NCI-H1436 treated with DMSO at 0.1 percent for 48 hours (cell line): ENCODE measurements at places on chromosomes 12 and 14.

- DNase-seq = peak; percentile 22
Observed at GRCh38 chr12:8687846-8688601, 9.8 kb upstream of the RIMKLB start.

GRCh38 chr14:31090883-31091764, 64.9 kb upstream of the STRN3 start:
- no peak for DNase-seq

- DNase-seq = no peak
Observed at GRCh38 chr12:39868328-39868725, 237.6 kb downstream of the SLC2A13 start.

- no peak for DNase-seq
Observed at GRCh38 chr14:84785996-84786395, 743.9 kb upstream of the FLRT2 start.

DNA sequence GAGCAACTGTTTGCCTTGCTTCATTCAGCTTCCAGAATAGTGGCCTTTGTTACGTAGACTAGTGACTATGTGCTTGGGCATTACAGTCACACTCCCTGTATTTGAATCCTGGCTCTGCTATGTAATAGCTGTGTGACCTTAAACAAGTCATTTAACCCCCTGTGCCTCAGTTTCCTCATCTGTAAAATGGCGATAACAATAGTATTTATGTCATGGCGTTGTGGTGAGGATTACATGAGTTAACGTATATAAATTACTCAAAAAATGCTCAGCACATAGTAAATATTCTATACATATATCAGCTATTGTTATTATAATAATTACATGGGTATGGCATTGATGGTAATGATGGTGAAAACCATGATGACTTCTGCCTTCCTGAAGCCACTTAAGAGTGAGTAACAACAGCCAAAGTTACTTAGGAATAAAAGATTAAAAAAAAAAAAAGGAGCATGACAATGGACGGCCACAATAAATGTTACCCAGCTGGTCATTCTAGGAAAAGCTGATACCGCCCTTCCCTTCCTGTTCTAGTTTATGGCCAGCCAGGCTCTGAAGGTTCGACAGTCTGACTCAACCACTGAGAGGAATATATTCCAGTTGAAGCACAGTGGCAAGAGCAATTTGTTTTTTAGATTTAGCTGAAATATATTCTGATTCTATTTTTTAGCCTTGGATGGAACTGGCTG, 9.9 kb upstream of the ADIPOR2 start:
- no peak for DNase-seq

DNA sequence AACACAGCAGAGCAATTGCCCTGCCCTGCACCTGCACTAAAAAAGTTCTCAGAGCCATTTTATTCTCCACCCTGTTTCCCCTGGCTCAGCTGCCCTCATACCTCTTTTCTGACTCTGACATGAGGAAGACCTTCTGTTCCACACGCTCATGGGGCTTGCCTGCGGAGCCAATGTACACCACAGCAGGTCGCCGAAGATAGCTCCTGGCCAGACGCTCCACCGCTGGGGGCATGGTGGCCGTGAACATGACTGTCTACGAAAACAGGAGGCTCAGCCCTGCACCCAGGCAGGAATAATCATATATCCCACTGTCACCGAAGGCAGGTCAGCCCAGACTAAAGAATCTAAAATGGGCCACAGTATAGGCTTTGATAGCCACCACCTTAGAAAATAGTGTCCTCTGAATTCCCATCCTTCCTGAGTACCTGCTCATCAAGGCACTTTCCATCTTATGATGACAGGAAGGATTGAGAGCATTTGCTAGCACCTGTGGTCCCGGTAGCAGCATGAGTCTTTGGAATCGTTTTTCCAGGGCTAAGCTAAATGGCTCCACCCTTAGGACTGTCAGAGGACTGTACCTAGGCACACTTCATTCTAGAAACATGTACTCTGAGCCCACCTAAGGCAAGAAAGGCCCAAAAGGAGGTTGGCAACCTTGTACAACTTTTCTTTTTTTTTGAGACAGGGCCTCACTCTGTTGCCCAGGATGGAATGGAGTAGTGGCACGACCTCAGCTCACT, 14.2 kb downstream of the CACNB3 start:
- DNase-seq = no peak

- DNase-seq = no peak
Observed at GRCh38 chr12:9237286-9237685, 29.1 kb upstream of the PZP start.

DNA sequence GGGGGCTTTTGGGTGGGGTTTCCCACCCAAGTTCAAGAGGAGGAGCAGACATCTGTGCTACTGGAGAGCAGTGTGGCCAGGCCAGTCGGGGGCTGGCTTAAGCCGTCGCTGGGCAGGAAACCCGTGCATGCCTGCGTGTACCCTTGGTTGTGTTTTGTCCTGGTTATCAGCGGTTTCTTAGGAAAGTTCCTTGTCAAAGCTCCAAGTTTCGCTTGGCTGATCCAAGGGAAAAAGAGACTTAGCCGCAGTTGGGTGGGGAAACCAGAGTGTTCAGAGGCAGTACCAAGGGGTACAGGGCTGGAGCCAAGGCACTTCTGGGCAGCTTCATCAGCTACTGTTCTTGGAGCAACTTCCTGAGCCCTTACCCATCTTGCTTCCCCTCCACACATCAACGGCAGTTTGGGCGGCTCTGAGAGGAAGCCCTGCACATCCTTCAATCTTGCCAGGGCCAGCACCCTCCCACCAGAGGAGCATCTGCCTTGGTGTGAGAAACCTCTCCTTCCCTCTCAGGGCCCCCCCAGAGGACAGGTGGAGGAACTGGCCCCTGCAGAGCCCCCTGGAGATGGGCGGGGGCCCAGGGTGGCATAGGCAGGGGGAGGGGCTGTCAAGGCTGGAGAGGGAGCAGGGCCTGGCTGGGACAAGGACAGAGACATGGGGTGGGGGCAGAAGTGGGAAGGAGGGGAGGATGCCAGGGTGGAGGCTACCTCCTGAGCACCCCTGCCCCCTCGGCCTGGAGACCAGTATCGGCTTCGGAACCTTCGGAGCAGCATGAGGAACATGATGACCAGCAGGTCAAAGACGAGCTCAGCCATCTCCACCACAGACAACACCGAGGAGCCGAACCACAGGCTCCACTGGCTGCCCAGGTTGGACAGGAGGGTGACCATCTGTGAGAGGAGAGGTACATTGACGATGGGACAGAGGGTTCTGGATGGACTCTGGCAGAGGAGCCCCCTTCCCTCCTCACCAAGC, 5.8 kb upstream of the TNFRSF1A start:
- DNase-seq = no peak

GRCh38 chr12:128671528-128672042, 152.2 kb downstream of the SLC15A4 start:
- no peak for DNase-seq

DNA sequence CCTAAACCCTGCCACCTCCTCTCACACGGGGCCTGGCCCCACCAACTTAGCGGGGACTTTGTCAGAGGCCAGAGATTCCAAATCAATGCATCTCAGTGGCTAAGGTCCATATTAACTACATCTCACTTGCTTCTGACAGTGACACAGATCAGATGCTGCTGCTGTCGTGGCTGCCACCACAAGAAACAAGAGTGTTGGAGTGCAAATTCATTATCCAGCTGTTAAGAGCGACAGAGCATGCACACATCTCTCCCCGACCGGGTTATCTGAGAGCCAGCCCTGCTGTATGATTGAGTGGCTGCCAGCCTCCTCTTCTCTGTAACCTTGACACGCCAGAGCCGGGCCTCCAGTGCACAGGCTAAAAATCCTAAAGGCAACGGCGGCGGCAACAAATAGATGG, 40.2 kb downstream of the SPRING1 start:
- no peak for DNase-seq

DNA sequence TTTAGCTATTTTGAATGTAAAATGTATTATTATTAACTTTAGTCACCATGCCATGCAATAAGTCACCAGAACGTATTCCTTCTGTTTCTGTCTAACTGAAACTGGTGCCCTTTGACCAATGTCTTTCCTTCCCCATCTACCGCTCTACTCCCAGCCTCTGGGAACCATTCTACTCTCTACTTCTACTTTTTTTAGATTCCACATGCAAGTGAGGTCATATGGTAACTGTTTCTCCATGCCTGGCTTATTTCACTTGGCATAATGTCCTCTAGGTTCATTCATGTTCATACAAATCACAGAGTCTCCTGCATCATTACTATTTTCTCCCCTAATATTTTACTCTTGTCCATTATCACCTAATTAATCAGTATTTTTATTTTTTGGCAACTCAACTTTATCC, 160.1 kb downstream of the TMX1 start:
- no peak for DNase-seq

- DNase-seq = no peak
Observed at GRCh38 chr14:91369628-91370445, 47.8 kb downstream of the CCDC88C start.

- DNase-seq = no peak
Observed at GRCh38 chr12:96208801-96209549, 14.8 kb downstream of the ELK3 start.

DNA sequence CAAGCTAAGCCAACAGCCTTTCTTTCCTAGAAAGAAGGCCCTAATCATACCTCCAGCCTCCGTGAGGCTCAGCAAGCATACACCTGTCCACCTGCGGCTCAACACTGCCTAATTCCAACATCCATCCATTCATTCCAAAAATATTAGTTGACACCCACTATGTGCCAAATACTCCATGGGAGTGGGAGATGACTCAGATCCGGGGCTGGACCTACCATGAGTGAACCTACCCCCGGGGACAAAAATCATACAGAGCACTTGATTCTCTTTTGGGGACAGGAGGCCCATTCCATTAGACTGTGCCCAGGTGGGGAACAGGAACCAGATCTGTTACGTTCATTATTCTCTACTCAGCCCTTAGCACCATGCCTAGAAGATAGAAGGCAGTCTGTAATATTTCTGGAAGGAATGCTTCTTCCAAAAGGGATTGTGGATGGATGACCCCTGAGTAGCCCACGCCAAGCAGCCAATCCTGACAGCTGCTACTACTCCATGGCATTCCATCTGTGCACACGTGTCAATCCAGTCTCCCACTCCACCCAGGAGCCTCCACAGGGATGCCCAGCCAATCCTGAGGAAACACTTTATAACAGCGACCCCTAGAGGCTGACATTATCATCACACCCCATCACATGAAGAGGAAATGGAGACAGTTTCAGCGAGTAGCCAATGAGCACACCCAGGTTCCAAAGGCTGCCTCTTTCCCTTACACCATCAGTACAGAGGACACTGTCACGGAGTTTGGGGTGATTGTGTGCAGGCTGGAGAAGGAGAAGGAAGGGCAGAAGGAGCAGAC, 170.7 kb downstream of the ESRRB start:
- no peak for DNase-seq

GRCh38 chr12:56392331-56392730, 29.7 kb upstream of the APOF start:
- no peak for DNase-seq

DNA sequence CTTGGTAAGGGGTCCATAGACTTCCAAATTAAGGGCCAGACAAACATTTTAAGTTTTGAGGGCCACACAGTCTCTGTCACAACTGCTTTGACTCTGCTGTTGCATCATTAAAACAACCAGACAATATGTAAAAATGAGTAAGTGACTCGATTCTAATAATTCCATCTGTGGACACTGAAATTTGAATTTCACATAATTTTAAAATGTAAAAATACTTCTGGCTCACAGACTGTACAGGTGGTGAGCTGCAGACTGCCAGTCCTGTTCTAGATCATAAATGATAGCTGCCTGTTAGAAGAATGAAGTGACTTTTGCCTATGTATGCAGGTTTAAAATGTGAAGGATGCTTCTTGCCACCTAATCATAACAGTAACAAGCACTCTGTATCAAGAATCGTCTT, 15.7 kb downstream of the NUDT4 start:
- no peak for DNase-seq
